Muscle of leg (tissue), 16 donors: ENCODE measurements at places on chromosomes 16 and 17.

- DNase-seq = no peak
Observed at GRCh38 chr16:87765473-87765775, 362 bp downstream of the KLHDC4 start.

DNA sequence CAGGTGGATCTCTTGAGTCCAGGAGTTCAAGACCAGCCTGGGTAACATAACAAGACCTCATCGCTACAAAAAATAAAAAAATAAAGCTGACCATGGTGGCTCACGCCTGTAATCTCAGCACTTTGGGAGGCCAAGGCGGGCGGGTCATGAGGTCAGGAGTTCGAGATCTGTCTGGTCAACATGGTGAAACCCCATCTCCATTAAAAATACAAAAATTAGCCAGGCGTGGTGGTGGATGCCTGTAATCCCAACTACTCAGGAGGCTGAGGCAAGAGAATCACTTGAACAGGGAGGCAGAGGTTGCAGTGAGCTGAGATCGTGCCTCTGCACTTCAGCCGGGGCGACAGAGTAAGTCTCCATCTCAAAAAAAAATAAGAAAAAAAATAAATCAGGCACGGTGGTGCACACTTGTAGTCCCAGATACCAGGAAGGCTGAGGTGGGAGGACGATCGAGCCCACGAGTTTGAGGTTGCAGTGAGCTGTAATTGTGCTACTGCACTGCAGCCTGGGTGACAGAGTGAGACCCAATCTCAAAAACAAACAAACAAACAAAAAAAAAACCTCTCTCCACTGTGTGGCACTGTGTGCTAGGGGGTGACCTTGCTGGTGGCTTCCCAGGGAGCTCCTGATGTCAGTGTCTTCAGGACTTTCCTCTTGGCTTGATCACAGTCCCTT lies 19.8 kb upstream of the MAPK3 start:
- no peak for DNase-seq

DNA sequence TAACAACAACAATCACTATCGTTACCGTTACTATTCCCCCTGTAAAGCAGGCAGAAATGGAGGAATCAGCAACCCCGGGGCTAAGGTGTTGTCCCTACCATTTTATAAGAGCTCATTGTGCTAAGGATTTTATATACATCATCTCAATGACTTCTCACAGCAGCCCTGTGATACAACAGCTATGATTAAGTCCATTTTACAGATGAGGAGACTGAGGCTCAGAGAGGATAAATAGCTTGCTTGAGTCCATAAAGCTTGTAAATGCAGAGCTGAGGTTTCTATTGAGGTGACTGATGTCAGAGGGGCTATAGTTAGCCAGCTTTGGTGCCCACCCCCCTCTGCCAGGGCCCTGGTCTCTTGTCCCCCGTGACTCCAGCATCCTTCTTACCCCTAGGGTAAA lies 16.7 kb upstream of the PDK2 start:
- DNase-seq = no peak

DNA sequence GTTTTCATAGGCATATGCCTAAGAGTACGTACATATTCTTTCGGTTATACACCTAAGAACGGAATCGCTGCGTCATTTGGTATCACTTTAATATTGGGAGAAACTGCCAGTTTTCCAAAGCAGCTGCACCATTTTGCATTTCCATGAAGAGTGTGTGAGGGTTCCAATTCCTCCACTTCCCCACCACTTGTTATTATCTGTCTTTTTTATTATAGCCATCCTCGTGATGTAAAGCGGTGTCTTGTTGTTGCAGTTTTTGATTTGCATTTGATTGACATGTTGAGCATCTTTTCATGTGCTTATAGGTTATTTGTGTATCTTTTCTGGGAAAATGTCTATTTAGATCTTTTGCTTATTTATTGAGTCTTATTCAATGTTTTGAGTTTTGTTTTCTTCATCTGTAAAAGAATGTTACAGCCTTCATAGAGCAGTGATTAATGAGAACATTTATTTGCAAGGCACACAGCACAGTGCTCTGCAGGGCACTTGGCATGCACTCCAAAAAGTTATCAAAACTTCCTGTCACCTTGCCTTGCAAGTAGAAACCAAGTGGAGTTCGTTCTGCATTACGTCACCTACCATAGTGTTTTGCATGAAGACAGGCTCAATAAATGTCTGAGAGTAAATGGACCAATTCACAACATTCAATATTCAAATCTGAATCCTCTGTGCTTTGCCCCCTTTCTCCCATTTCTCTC lies 26.6 kb upstream of the ST6GALNAC1 start:
- DNase-seq = no peak

GRCh38 chr16:61409604-61410003 lies 626.6 kb downstream of the CDH8 start:
- no peak for DNase-seq

DNA sequence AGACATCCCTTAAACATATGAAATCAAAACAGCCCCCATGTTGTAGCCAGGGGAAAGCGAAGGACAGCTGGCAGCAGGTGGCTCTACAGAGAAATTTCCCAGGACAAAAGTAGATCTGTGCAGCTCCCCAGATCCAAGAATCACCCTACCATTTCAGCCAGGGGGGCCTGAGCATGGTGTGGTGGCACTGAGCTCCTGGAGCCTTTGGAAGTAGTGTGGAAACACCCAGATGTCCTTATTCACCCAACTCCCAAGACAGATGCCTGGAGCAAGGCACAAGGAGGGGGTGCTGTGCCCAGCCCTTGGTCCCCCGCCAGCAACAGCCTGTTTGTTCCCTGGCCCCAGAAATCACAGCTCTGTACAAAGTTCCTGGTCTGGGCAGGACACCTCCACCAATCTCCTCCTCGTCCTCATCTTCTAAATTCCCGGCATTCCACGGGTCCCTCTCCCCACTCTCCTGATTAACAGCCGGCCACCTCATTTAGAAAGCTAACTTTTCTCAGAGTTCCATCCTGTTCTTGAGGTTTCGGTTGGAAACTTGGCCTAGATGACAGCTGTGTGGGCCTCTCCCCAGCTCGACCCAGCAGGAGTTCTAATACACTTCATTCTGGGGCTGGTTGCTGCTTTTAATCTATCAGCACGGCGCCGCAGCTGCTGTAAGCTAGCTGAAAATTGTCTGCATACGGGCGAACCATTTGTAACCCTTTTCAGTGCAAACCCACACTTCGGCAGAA lies 191.1 kb downstream of the C16orf78 start:
- peak; percentile 89 for DNase-seq

DNA sequence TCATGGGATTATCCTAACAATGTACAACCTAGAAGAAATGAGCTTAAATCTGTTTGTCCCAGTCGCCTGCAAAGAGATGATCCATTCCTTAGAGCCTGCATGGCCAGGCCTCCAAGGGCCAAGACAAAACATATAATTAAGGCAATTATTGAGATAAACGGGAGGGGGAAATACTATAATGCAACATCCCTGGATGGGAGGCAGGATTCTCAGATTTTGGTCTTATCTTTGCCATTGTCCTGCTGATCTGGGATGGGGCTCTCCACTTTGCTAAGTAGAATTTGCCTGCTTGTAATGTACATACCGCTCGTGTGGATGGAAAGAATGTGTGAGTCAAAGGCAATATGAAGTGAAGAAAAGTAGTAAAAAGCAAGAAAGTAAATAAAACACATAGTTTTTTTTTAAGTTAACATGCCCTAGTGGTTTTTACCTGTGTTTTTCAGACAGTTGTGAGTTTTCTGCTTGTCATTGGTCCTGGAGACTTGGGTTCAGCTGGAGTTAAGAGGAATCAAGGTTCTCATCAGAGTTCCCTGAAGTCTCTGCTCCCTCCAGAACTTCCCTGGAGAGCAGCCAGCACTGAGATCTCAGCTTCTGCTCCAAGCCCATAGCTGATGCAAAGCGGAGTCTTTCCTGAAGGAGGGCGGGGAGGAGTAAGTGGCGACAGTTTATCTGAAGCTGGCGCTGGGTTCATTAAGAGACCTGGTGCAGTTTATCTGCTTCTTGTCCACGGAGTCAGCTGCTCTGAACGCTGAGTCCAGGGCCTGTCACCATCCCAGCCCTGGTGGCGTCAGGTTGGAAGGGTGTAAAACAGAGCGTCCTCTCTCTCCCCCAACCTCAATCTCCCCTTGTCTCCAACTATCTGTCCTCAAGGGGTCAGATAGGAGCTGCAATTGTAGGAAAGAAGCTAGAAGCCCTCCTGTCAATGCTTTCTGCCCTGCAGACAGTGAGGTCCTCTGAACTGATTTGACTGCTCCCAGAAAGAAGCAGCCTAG lies 30.1 kb downstream of the HOXB1 start:
- DNase-seq = no peak

GRCh38 chr16:23334457-23334853 lies 32.4 kb downstream of the SCNN1B start:
- no peak for DNase-seq

DNA sequence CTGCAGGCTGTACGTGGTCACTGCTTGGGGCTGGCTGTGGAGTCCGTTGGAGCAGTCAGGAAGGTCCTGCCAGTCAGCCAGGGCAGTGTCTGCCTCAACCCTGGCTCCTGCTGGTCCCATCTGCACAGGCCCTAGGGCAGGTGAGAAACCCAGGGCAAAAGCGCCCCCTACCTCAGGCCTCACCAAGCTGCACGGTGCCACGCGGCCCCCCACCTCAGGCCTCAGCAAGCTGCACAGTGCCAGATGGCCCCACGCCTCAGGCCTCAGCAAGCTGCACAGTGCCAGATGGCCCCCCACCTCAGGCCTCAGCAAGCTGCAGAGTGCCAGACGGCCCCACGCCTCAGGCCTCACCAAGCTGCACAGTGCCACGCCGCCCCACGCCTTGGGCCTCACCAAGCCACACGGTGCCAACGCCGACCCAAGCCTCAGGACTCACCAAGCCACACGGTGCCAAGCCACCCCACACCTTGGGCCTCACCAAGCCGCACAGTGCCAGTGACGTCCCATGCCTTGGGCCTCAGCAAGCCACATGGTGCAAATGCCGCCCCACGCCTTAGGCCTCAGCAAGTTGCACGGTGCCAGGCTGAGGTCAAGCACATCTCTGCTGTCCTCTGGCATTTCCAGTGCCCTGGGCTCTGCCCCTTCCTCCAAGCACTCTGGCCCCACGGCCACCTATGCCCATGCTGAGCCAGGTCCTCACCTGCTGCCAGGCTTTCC lies 5.5 kb downstream of the TMEM204 start:
- no peak for DNase-seq

DNA sequence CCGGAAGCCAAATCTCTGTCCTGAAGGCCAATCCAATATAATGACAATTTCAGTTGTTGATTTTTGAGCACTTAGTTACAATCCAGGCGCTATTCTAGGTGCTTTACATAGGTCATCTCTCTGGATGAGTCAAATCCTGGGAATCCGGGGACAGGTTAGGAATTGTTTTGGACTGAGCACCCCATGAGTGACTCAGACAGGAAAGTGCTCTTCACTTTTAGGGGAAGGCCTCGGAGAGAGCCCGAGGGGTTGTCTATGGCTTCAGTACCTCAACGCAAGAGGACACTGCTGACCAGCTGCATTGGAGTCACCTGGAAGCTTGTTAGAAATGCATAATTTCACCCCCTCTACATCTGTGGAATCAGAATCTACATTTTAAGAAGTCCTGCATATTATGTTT lies 108.8 kb downstream of the IRX5 start:
- no peak for DNase-seq

DNA sequence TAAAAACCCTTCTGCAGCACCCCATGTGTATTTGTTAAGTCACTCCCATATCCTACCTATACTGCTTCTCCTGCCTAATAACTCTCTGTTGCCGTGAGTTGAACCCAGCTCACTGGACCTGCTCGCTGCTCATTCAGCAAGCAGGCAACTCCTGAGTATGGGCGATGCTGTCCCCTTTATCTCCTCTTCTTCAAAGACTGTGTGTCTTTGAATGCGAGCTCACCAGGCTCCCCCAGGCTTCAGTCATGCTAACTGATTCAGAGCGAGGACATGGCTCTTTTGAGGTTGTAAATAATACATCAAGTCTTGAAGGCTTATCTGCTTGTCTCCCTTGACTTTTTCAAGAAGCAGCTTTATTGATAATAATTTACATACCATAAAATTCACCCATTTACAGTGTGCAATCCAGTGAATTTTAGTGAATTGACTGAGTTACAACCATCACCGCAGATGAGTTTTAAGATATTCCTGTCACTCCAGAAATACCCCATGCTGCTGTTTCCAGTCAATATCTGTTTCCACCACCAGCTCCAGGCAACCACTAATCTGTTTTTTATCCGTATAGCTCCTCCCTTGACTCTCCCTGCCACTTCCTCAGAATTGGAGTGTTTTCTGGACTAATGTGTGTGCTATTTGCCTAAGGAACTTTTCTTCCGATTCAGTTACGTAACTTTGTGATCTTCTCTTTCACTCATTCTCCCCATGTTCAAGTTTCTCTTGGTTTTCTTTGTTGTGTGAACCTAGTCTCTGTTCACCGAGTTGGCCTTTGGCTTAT lies 132.2 kb downstream of the SPECC1 start:
- DNase-seq = no peak

DNA sequence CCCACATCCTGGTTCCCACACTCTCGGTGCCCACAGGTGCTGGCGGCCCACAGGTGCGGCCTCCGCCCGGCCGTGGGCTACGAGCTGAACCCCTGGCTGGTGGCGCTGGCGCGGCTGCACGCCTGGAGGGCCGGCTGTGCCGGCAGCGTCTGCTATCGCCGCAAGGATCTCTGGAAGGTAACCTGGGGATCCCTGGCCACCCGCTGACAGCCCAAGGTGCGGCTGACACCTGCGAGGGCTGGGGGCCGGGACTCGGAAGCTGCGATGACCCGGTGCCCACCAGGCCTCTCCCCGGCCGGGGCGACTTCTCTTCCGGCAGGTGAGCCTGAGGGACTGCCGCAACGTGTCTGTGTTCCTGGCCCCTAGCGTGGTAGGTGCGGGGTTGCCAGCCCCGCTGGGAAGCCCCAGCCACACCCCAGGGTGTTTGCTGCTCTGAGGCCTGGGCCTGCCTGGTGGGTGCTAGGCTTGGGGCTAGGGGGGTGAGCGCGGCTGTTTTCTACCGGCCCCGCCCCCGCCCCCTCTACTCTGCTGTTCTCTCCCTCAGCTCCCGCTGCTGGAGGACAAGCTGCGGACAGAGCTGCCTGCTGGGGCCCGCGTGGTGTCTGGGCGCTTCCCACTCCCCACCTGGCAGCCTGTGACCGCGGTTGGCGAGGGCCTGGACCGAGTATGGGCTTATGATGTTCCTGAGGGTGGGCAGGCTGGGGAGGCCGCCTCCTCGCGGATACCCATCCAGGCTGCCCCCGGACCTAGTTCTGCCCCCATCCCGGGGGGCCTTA lies 1.0 kb downstream of the ANTKMT start:
- DNase-seq = no peak
